Stimulated activated CD4-positive, alpha-beta T cell treated with anti-CD3 and anti-CD28 coated beads, Interleukin-4, amount 100 ng/mL, for 1 hour (primary cell): ENCODE measurements at places on chromosomes 2 and 18.

GRCh38 chr2:11907190-11907589 is 160.8 kb downstream of the LPIN1 start:
- DNase-seq, result no peak

DNA sequence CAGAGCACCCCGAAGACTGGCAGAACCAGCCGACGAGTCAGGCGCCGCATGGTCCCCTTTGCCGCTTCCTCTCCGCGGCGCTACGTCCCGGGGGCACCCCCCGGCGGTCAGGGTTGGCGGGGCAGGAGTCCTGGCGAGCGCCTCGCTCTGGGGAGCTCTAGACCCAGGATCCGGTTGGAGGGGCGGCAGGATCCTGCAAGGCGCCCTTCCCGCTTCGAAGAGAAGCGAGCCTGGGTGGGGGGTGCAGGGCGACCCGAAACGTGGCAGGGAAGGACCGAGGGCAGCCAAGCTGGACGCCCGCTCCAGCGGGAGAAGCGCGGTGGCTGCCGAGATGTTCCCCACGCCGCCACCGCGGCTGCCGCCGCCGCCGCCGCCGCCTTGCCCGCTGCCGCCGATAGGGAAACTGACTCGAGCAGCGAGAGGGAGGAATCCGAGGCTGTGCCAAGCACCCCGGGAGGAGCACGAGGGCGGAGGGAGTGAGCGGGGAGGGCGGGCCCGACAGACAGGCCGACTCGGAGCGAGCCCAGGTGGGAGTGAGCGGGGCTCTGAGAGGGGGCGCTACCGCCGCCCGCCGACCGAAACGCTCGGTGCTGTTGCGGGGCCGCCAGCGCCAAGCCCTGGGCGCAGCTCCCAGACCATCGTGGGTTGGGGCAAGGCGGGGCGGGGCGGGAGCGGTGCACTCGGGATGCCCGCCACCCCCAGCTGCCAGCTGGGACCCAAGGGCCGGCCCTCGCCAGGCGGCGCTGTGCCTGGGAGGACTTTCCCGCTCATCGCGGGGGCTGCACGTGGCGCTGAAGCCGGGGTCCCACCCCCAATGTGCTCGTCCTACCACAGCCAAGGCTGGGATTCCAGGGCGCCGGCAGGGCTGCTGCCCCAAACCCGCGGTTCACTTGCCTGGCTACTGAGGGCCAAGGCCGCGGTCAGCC is at the start of gene GALNT14:
TSS of gene GALNT14 (minus strand) at position 404 of the 926 bp plus-strand sequence. CDS start at position 50, 354 bp downstream.
- peak; percentile 29 for DNase-seq

DNA sequence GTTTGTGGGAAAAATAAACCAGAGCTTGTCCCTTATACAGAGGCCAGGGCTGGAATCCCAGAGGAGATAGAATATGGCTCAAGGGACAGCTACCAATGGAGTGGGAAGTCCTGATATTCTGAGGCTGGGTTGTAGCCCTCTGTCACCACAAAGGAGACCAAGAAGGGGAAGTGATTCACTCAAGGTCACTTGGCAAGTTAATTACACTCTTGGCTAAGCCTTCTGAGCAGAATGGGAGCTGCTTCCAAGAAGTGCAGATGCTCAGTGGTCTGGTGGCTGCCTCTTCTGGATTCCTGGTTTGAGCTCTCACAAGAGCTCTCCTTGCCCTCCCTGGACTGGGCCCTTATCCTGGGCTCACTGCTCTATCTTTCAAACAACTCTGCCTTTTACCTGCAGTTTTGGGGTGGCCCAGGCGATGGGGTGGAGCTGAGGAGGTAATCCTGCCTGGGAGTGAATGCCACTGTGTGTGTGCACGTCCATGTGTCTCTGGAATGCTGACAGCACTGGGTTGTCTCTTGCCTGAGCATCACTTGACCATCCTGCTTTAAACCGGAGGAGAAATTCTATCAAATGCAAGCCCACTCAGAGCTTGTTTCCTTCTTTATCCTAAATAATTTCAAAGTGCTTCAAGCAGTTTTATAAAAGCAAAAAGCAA is 168.2 kb downstream of the KCNS3 start:
- DNase-seq, result no peak

- no peak for DNase-seq
Measured at GRCh38 chr2:163345795-163346573, 389.8 kb downstream of the FIGN start.

DNA sequence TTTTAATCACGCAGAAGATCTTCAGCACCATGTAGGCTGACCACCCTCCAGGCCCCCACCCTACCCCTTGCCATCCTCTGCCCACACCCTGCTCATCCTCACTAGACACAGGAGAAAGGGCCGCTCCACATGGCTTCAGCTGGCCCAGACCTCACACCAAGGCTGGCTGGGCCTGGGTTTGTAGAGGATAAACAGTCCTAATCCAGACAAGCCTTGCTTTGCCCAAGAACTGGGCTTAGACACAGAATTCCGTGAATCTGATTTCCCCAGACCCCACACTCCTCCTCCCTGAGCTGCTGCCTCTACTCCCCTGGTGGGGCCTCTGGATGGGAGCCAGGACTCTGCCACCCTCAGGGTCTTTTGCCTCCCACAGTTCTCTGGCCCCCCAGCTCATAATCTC is 185.3 kb downstream of the CYP26B1 start:
- DNase-seq, result no peak

- no peak for DNase-seq
Measured at GRCh38 chr18:77199707-77200106, 49.9 kb upstream of the GALR1 start.

- DNase-seq, result no peak
Measured at GRCh38 chr18:23306822-23307221, 146.3 kb upstream of the RIOK3 start.

DNA sequence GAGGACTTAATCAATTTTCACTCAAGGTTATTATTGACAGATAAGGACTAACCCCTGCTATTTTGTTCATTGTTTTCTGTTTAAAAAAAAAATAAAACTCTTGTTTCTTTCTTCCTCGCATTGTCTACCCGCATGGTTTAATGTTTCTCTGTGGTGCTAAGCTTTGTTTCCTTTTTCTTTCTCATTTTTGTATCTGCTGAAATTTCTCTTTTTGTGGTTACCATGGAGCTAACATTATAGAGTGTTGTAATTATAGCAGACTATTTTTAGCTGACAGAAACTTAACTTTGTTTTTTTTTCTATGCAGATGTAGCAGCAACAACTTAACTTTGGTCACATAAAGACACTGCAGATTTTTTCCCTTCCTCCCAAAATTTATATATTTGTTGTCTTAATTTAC is 43.1 kb upstream of the CHN1 start:
- DNase-seq, result no peak

DNA sequence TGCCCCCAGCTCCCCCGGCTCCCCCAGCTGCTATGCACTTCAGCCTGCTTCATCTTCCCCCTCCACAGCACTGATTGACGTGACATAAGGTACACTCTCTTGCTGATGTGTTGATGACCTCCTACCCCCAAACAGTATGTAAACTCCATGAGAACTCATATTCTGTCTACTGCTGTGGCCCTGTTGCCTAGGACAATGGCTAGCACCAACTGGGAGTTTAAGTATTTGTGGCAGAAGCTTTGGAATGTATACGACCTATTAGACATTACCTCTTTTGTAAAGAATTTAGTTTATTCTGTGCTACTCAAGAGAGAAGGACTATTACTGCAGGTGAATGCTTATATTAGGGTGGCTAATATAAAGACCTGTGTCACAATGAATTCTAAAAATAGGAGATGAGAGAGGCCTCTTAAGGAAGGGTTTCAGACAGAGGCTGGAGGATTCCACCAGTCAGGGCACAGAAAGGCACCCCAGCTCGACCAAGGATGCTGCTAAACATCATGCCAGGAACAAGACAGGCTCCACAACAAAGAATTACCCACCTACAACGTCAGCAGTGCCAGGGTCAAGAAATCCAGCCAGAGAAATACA is 60.6 kb downstream of the CABYR start:
- DNase-seq, result no peak

DNA sequence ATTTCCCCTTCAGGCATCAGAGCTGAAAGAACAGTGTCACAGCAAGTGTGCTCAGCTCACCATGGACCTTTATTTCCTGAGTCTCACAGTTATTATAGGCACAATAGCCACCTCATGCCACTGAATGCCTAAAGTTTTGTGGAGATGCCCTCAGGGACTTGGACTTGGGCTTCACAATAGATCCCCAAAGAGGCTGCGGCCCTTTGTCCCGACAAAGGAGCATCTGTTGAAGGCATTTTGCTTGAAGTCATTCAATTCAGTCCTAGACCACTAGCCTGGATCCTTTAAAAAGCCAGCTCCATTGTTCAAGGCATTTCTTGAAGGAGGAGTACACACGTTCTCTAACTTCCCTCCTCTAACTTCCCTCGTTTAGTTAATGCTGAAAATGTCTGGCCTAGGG is 125.4 kb downstream of the DCC start:
- DNase-seq, result no peak

DNA sequence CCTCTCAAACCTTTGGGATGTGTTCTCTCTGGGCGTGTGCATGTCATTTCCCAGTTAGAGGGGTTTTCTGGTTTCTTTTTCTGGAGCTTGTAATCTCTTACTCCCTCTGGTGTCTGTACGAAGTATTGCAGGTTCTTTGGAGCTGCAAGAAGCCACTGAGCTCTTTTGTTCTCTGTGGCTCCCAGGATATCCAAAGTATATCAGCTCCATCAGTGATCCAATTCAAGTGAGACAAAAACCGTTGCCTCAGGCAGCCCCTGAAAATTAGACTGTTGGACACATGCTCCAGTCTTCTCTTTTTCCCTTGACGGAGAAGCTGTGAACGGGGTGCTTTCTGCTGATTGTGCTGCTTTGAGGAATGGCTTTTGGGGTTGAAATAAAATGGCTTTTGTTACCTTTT is 59.0 kb upstream of the LDLRAD4 start:
- DNase-seq, result no peak

GRCh38 chr2:24110660-24111303 is 12.4 kb downstream of the PFN4 start:
- no peak for DNase-seq

GRCh38 chr2:88179228-88179679 is 9.1 kb downstream of the THNSL2 start:
- DNase-seq, result no peak

GRCh38 chr18:424071-424661 is 76.3 kb downstream of the COLEC12 start:
- no peak for DNase-seq

- DNase-seq, result no peak
Measured at GRCh38 chr2:144682248-144682647, 162.3 kb upstream of the ZEB2 start.

DNA sequence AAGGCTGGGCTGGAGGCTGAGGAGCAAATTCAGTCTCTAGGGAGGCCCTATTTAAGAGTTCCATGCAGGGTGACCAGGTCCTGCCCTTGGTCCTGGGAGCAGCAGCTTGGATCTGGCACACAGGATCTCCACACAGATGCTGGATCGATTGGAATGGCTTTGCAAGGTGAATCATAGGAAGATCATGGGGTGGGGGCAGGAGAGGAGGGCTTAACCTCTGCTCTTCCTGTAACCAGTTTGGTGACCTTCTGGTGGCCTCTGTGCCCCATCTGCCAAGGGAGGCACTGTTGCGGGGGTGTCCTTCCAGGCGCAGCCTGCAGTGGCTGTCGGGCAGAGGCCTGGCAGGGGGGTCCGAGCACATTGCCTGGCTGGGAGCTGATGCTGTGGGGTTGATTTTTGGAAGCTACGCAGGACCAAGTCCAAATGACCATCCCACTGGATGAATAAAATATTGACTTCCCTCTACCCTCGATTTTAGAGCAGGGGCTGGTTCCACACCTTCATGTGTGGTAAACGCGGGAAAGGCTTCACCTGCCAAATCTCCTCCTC is 79.7 kb downstream of the EDAR start:
- DNase-seq, result no peak

GRCh38 chr2:20015482-20016083 is 3.1 kb upstream of the MATN3 start:
- no peak for DNase-seq

GRCh38 chr2:64967601-64968000 is 21.6 kb upstream of the SLC1A4 start:
- DNase-seq, result no peak

DNA sequence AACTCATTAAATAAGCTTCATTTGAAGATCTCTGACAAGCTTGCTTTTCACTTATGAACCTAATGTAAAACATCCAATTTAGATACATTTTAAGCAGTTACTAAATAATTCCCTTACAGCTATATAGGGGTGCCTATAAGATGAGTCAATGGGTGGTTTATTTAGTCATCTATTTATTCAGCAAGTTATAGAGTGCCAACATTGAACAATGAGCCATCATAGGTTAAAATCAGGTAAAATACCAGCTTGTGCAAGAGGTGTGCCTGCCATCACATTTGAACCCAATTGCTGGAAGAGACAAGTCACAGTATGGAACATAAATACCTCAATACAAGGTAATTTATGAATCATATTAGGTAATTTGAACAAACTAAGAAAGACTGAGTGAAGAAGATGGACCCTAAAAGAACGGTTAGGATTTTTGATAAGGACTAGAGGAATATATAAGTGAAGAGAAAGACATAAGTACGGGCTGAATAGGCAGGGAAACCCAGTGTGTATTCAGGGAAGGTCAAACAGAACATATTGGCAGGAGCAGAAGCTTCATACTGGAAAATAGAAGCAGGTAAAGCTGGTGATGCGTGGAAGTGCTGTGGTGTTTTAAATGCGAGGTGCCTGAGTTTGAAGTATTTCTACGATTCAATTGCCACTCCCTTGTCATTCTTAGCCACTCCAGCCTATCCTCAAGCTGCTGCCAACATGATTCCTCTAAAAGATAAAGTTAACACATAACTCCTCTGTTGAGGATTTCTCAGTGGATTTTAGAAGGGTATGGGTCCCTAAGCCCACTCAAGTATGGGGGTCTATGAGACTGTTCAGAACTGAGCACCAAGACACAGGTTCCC is 18.9 kb upstream of the STAT4 start:
- DNase-seq, result no peak

- no peak for DNase-seq
Measured at GRCh38 chr18:72867746-72868584, at the start of gene NETO1. NETO1 (minus strand) TSS chr18:72867987; CDS start chr18:72867291, 696 bp downstream.

DNA sequence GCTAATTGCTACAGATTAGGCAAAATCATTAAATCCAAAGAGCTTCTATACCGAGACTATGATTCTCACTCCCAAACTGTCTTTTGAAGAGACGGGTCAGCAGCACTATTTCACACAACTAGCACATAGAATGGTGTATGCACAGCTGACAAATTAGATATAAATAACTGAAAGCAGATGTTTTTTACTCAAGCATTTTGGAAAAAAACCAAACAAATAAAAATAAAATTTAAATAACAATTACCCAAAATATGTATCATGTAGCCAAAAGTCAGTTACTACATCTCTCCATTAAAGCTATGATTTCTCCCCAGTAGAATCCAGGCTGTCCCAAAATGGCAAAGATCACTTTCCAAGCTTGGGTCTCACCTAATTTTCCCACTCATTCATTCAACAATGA is 107.9 kb downstream of the TMEM163 start:
- DNase-seq, result no peak
